Stimulated activated CD4-positive, alpha-beta T cell treated with anti-CD3 and anti-CD28 coated beads, Interleukin-1b, Interleukin-23, amount 100 ng/mL, for 4 hours (primary cell): ENCODE measurements at places on chromosomes 13 and 19.

DNA sequence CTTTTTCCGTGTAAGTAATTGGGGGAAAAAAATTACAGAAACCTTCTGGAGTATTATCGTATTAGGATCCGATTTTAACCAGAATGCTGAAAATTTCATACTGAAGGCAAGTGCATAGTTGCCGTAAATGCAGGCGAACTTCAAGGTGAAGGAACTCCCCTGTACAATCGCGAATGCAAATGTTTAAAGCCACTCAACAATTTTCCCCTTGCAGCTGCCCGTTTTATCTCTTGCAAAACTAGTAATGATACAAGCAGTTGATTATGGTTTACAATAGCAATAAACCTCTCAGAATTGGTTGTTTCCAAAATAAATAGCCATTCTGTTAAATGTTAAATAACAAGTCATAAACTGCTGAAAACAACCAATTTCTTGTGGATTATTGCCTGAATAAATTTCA lies 105.7 kb downstream of the DNAJC15 start:
- DNase-seq, result no peak

- DNase-seq, result no peak
Measured at GRCh38 chr19:2273356-2274184, 8.4 kb downstream of the PEAK3 start.

DNA sequence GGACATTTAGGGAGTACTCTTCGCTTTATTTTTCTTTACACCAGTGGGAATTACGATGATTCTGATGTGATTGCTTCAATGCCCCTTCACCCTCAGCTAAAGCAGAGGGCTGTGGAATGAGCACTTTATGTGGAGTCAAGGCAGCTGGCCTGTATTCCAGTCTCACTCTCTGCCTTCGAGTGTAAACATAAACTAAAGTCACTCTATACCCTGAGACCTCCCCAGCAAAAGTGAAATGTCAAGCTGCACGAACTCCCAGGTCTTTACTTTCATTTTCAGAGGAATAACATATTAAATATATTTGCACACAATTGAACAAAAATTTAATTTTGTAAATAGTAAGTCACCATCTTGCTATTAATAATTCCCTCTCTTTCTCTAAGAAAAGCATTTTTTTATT lies 557.1 kb downstream of the DACH1 start:
- no peak for DNase-seq

- DNase-seq, result no peak
Measured at GRCh38 chr19:3323026-3323425, 43.4 kb upstream of the NFIC start.

DNA sequence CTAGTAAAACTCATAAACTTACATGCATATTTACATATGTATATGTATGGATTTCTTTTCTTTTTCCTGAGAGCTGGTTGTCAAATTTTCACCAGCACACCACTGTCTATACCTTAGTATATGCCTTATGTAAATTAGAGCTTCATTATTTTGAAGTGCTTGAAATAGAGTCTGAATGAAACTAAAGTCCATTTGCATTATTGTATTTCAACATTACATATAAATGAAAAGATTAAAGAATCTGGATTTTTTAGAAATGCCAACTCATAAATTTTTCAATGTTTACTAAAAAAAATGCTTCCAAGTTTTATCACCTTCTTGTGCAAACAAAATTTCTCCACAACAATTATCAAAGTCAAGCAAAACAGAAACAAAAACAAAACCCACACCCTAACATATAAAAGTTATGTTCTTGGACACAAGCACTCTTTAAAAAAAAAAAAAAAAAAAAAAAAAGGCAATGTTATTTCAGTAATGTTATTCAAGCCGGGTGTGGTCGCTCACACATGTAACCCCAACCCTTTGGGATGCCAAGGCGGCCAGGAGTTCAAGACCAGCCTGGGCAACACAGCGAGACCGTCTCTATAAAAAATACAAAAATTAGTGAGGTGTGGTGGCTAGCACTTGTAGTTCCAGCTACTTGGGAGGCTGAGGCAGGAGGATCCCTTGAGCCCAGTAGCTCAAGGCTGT lies 18.3 kb downstream of the MED26 start:
- DNase-seq, result no peak

- DNase-seq, result no peak
Measured at GRCh38 chr19:16921766-16922591, 33.2 kb downstream of the F2RL3 start.

GRCh38 chr13:30857018-30857417 lies 49.1 kb upstream of the MEDAG start:
- DNase-seq, result no peak

GRCh38 chr19:17497149-17497798 lies 14.2 kb upstream of the PGLS start:
- no peak for DNase-seq
